CD4-positive, alpha-beta T cell (primary cell): ENCODE measurements at places on chromosomes 3 and 15. TPM values are rescaled to one million over a fixed set of nuclear protein-coding genes. Genes with fewer than 3 reads are reported as not detected.

Gene ATP13A4
- 0.98 TPM for total RNA-seq

Gene TRIM71
- total RNA-seq, result 0.03 TPM

Gene LTK
- total RNA-seq, result 9.7 TPM

Gene RLBP1
- total RNA-seq, result not detected

Gene SIAH2
- 73.7 TPM for total RNA-seq

Gene ROPN1
- total RNA-seq, result not detected

Gene SCAANT1
- total RNA-seq, result 1.4 TPM

Gene H1-8
- not detected for total RNA-seq

Gene SLC22A13
- total RNA-seq, result 0.19 TPM

Gene ZNF660
- 0.03 TPM for total RNA-seq

Gene ETV5
- total RNA-seq, result not detected

Gene KIF15
- total RNA-seq, result 0.08 TPM

GRCh38 chr3:188007897-188008296 is 146.1 kb upstream of the LPP start:
- H3K4me3 ChIP-seq, result no peak overlapping the region
- peaks cover 7% of the 10 kb centered on the region for H3K4me1 ChIP-seq
- H3K27ac ChIP-seq, result no peak overlapping the region
- H3K36me3 ChIP-seq, result no peaks in the 10 kb centered on the region
- no peaks in the 10 kb centered on the region for H3K27me3 ChIP-seq

- no peak overlapping the region for H3K27ac ChIP-seq
- no peaks in the 10 kb centered on the region for H3K4me1 ChIP-seq
- H3K4me3 ChIP-seq, result no peak overlapping the region
Measured at GRCh38 chr15:60299452-60300047, 98.2 kb downstream of the ANXA2 start.

- H3K27me3 ChIP-seq, result no peaks in the 10 kb centered on the region
- peaks cover 88% of the 10 kb centered on the region for H3K4me1 ChIP-seq
- no peak overlapping the region for H3K4me3 ChIP-seq
- no peak overlapping the region for H3K27ac ChIP-seq
Measured at GRCh38 chr15:74775132-74775562, 6.7 kb upstream of the CSK start.

DNA sequence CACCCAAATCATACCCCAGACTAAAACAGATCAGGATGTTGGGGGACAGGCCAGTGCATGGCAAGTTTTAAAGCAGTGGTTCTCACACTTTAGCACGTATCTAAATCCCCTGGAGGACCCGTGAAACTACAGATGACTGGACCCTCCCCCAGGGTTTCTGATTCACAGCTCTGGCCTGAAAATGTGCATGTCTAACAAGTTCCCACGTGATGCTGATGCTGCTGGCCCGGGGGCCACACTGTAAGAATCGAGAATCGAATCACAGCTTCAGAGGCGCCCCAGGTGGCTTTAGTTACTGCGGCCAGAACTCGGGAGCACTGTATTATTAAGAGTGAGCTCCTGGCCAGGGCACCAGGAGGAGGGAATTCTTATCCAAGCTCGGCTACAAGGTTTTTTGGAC is 11.6 kb downstream of the ADAMTS17 start:
- DNase-seq, result no peak
- peak overlapping the region; percentile 46 for H3K27ac ChIP-seq
- H3K4me1 ChIP-seq, result peaks cover 67% of the 10 kb centered on the region
- no peaks in the 10 kb centered on the region for H3K27me3 ChIP-seq
- peak overlapping the region; percentile 44 for H3K4me3 ChIP-seq
- H3K36me3 ChIP-seq, result no peaks in the 10 kb centered on the region

DNA sequence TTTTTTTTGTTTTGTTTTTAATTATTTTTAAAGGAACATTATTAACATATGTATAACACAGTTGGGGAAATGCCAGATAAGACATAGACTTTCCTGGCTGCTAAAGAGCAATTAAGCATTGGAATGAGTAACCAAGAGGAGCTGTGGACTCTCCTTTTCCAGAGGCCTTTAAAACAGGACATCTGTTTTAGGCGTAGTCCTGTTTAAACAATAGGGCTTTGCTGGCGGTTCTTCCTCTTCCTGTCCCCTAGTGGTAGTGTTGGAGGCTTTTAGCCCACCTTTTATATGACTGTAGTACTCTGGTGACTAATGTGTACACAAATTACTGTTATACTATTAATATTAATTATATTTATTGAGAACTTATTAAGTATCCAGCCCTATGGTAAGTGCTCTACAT is 81.9 kb downstream of the PPARG start:
- no peaks in the 10 kb centered on the region for H3K4me1 ChIP-seq
- DNase-seq, result no peak
- H3K4me3 ChIP-seq, result no peak overlapping the region
- no peak overlapping the region for H3K27ac ChIP-seq
- H3K27me3 ChIP-seq, result no peaks in the 10 kb centered on the region
- no peaks in the 10 kb centered on the region for H3K36me3 ChIP-seq

DNA sequence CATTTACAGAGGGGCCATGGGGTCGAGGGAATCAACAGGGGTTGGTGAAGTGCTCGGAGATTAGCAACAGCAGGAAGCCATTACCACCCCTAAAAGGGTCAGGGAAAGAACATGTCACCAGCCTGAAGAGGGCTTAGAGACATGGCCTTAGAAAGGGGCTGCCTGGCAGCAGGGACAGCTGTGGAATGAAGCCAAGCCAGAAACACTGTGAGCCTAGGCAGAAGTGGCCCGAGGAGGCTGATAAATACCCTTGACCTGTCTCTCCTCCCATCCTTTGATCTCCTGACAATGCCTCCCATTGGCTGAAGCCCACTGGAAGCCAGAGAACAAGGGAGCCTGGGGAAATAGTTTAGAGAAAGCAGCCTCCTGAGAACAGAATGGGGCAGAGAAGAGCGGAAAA is 31.4 kb downstream of the GPD1L start:
- no peaks in the 10 kb centered on the region for H3K27me3 ChIP-seq
- H3K4me3 ChIP-seq, result no peak overlapping the region
- no peak for DNase-seq
- peaks cover 13% of the 10 kb centered on the region for H3K36me3 ChIP-seq

- no peak for DNase-seq
- H3K27ac ChIP-seq, result no peak overlapping the region
- no peaks in the 10 kb centered on the region for H3K27me3 ChIP-seq
- no peak overlapping the region for H3K4me3 ChIP-seq
Measured at GRCh38 chr3:69325151-69325550, 60.7 kb downstream of the FRMD4B start.

- H3K36me3 ChIP-seq, result peaks cover 9% of the 10 kb centered on the region
- H3K4me1 ChIP-seq, result no peaks in the 10 kb centered on the region
- H3K4me3 ChIP-seq, result no peak overlapping the region
- no peak overlapping the region for H3K27ac ChIP-seq
Measured at GRCh38 chr3:42184651-42185443, 81.1 kb downstream of the CCK start.

- H3K4me3 ChIP-seq, result no peak overlapping the region
- no peak overlapping the region for H3K27ac ChIP-seq
Measured at GRCh38 chr15:29945943-29946596, 123.8 kb upstream of the TJP1 start.

DNA sequence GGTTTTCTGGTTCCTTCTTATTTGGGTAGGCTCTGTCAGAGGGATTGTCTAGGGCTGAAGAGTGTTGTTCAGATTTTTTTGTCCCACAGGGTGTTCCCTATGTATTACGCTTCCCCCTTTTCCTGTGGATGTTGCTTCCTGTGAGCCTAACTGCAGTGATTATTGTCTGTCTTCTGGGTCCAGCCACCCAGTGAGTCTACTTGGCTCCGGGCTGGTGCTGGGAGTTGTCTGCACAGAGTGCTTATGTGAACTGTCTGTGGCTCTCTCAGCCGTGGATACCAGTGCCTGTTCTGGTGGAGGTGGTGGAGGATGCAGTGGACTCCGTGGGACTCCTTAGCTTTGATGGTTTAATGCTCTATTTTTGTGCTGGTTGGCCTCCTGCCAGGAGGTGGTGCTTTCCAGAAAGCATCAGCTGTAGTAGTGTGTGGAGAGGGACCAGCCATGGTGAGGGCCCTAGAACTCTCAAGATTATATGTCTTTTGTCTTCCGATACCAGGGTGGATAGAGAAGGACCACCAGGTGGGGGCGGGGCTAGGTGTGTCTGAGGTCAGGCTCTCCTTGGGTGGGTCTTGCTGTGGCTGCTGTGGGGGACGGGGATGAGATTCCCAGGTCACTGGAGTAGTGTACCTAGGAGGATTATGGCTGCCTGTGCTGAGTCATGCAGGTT is 53.8 kb downstream of the CCDC66 start:
- H3K27ac ChIP-seq, result no peak overlapping the region
- peaks cover 31% of the 10 kb centered on the region for H3K4me1 ChIP-seq
- H3K27me3 ChIP-seq, result no peaks in the 10 kb centered on the region
- DNase-seq, result no peak

DNA sequence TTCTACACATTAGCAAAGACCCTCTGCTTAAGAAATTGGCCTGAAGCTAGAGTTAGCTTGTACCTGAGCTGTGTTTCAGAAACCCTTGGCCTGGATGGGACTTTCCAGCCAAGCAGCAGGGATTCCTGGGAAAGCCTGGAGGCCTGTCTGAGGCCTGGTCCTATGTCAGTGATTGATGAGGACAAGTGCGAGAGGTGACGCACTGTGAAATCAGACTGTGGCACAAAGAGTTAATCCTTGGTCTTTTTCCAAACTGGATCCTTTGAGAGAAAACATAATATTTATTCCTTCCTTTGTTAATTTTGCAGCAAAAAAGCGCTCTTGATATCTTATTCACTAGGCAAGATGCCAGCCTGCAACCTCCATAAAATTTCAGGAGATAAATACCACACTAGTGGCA is 225.0 kb upstream of the ATP11B start:
- no peaks in the 10 kb centered on the region for H3K27me3 ChIP-seq
- no peaks in the 10 kb centered on the region for H3K4me1 ChIP-seq

DNA sequence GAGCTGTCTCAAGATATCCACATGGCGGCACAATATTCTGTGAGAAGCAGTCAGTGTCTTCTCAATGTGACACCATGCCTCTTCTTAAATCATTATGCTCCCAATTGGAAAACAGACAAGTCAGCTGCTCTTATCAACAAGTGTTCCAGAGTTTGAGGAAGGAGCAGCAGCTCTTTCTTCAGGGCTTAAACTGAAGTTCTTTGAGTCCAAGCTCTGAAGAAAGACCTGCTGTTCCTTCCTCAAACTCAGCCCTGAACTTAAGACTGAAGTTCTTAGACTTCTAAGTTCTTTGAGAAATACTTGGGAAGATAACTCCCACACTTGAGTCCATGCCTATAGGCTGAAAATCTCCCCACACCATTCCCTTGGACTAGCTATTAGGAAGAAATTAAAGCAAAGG is 43.4 kb downstream of the NPTN start:
- no peak for DNase-seq
- no peak overlapping the region for H3K27ac ChIP-seq
- H3K4me1 ChIP-seq, result no peaks in the 10 kb centered on the region

DNA sequence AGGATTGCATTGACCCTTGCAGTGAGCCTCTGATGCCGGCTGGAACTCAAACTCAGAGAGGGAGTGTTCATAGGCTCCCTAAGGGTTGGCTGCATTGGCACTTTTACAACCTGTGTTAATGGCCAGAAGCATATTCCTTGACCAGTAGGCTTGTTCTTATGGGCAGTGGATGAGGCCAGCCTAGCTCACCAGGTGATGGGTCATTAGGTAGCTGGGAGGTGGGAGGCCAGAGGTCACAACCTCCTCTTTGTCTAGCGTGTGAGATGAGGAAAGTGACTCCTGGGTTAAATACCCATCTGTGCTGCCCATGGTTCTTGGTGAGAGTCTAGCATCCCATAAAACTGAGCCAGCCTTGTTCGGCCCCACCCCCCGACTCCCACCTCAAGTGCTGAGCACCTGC is 275.7 kb upstream of the CTNNB1 start:
- no peaks in the 10 kb centered on the region for H3K36me3 ChIP-seq
- no peak for DNase-seq
- no peak overlapping the region for H3K27ac ChIP-seq
- no peak overlapping the region for H3K4me3 ChIP-seq
- H3K4me1 ChIP-seq, result no peaks in the 10 kb centered on the region
- H3K27me3 ChIP-seq, result no peaks in the 10 kb centered on the region

GRCh38 chr15:99369196-99369595 is 117.9 kb downstream of the LRRC28 start:
- H3K4me1 ChIP-seq, result peaks cover 4% of the 10 kb centered on the region
- H3K27ac ChIP-seq, result no peak overlapping the region
- H3K27me3 ChIP-seq, result no peaks in the 10 kb centered on the region
- H3K36me3 ChIP-seq, result no peaks in the 10 kb centered on the region

DNA sequence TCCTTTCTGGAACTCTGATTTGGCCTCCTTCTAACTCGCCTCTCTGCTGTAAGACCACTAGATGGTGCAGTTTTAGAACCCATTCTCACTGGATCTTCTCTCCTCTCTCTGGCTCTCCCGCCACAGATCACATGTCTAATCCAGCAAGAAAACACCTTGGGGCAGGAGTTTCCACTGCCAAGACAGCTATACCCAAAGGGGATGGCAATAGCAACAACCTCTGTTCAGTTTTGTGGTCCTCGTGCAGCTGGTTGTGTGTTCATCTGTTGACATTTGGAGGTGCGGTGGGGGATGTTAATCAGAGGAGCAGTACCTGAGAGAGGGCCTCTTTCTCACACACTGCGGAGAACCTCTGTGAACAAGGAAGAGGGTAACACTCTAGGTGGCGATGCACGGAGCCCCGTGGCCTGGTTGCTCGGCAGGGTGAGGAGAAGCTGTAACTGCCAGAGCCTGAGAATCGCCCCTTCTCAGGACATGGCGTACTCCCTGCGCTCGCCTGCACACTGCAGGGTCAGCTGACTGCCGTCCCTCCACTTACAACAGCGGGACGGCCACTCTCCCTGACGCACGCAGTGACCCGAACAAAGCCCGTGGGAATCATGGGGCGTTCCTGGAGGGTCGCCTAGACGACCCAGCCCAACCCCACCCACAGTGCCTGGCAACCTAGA is at the start of gene TEX55:
TSS of gene TEX55 (plus strand) at position 666 of the 668 bp plus-strand sequence. CDS start 25 bp downstream, outside the sequence.
- H3K4me3 ChIP-seq, result no peak within 1 kb of the TSS
- H3K36me3 ChIP-seq, result no peaks in the 10 kb centered on the region
- H3K4me1 ChIP-seq, result no peaks in the 10 kb centered on the region
- H3K27ac ChIP-seq, result no peak within 1 kb of the TSS
- no peak for DNase-seq

DNA sequence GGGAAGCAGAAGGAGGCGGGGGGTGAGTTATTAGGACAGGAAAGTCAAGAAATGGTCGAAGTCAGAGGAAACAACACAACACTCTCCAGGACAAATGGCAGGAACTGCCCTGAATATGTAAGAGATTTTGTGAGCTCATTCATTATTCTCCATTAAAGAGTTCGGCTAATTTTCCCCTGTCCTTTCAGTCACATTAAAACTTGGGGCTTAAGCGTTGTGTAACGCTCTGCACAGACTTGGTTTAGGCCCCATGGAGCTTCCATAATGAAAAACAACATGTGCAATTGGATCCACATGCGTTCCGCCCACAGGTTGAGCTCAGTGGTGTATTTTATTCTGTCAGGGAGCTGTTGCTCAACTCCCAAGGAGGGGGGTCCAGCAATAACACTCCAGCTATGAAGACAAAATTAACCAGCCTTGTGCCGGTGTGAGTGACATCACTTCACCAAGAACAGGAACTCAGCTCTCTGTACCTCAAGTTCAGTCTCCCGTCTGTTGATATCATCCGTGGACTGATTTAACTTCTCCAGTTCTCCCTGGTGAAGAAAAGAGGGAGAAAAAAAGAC is 2.3 kb downstream of the SH3BP5 start:
- H3K4me3 ChIP-seq, result peak overlapping the region; percentile 99
- H3K27me3 ChIP-seq, result no peaks in the 10 kb centered on the region
- H3K4me1 ChIP-seq, result peaks cover 72% of the 10 kb centered on the region
- no peak for DNase-seq

- no peaks in the 10 kb centered on the region for H3K36me3 ChIP-seq
- H3K27ac ChIP-seq, result no peak overlapping the region
- no peaks in the 10 kb centered on the region for H3K27me3 ChIP-seq
Measured at GRCh38 chr3:126155280-126155640, 25.1 kb downstream of the ALDH1L1 start.
